Aorta (tissue), 5 donors: ENCODE measurements at places on chromosomes 16 and 17. TPM values are rescaled to one million over a fixed set of nuclear protein-coding genes. Genes with fewer than 3 reads are reported as not detected.

GRCh38 chr16:15482068-15482747, 47.8 kb downstream of the BMERB1 start:
- no peak for DNase-seq

GRCh38 chr17:48457080-48457836, 27.2 kb upstream of the SKAP1 start:
- peak; percentile 84 for DNase-seq

- DNase-seq, result no peak
Measured at GRCh38 chr17:17573912-17574311, 17.6 kb downstream of the PEMT start.

- no peak for DNase-seq
Measured at GRCh38 chr17:37732316-37732715, 12.5 kb downstream of the HNF1B start.

Gene AOC2
- total RNA-seq, result 2.6 TPM

Gene AGRP
- not detected for total RNA-seq

Gene MYH8
- not detected for total RNA-seq

Gene IRX3
- total RNA-seq, result 1.4 TPM
